ENCODE measurements at places on chromosomes 3 and 15. TPM values are rescaled to one million over a fixed set of nuclear protein-coding genes. Genes with fewer than 3 reads are reported as not detected.

DNA sequence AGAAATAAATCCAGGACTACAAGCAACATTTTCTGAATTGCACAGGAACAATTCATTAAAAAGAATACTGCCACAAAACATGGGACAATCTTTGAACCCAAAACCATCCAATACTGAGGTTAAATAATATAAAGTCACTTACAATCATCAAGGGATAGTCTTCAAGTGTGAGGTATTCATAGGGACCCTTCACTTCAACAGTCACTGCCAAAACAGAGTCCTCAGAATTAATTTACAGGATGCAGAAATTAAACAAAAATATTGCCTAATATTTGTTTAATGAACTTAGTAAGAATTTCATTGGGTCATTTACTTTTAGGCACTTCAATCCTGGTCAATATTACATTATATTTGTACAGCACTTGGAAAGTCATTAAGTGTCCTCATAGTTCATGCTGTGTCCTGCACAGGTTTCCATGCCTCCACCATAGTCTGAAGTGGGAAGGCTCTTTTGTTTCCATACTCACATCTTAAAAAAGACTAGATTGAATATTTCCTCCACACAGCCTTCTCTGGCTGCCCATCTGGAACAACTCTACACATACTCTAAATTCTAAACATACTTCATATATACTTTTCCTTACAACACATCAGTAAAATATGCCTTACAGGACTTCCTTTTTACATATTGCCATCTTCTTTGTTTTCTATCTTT lies 31.6 kb upstream of the VPS39 start:
- no peak overlapping the region for H3K27ac ChIP-seq
- peaks cover 57% of the 10 kb centered on the region for H3K36me3 ChIP-seq
- no peak for DNase-seq
- no peaks in the 10 kb centered on the region for H3K27me3 ChIP-seq
- H3K4me3 ChIP-seq = no peak overlapping the region

DNA sequence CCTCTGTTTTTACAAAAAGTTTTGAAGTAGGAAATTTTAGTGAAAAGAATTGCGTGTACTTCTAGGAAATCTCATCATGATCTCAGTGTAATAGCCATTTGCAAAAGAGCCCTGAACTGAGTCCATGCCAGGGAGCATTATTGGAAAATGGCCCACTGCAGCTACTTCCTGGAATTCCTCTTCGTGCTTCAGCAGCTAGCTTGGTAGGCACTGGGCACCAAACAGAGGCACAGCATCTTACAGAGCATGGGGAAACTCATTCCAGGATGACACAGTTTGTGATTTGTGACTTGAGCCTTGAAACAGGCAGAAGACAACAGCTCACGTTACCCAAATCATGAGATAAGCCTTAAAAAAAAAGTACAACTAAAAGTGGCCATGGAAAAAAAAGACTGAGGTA lies 179.1 kb downstream of the WDR72 start:
- H3K36me3 ChIP-seq = no peaks in the 10 kb centered on the region
- no peak overlapping the region for H3K4me3 ChIP-seq
- no peak for DNase-seq

DNA sequence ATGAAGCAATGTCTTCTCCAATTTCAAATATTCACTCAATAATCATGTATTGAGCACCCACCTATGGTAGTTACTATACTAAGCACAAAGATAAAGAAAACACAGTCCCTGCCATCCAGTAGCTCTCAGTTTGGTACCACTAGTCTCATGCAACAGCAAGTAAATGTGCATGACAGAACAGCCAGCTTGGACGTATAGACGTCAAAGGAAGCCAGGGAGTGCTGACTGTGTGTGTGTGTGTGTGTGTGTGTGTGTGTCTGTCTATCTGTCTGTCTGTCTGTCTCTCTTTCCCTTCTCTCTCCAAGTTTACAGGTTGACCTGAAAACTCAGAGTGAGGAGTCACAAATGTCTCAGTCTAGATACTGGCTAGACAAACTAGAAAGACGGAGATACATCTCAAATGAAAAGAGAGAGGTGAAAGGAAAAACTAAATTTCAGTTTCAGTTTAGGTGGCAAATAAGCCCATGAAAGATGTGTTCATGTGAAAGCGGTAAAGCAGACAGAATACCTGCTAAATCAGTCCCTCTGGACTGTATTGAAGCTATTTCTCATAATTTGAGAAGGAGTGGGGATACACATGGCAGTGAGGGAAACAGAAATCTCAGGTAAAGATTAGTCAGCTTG lies 141.1 kb upstream of the PTPRG start:
- H3K36me3 ChIP-seq = no peaks in the 10 kb centered on the region
- H3K27ac ChIP-seq = no peak overlapping the region
- no peaks in the 10 kb centered on the region for H3K27me3 ChIP-seq

DNA sequence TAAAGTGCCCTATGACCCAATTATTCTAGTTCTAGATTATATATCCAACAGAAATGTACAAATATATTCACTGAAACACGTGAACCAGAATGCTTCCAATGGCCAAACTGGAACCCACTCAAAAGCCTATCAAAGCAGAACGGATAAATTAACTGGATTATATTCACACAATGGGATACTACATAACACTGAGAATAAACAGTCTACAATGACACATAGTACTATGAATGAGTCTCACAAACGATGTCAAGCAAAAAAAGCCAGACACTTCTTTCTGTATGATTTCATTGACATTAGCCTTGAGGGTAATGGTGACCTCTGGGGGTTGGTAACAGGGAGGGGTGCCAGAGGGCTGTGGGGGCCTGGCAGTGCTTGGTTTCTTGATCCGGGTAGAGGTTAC lies 50.9 kb upstream of the HACD2 start:
- no peaks in the 10 kb centered on the region for H3K27me3 ChIP-seq
- H3K36me3 ChIP-seq = no peaks in the 10 kb centered on the region
- H3K4me1 ChIP-seq = peaks cover 9% of the 10 kb centered on the region
- no peak overlapping the region for H3K27ac ChIP-seq

DNA sequence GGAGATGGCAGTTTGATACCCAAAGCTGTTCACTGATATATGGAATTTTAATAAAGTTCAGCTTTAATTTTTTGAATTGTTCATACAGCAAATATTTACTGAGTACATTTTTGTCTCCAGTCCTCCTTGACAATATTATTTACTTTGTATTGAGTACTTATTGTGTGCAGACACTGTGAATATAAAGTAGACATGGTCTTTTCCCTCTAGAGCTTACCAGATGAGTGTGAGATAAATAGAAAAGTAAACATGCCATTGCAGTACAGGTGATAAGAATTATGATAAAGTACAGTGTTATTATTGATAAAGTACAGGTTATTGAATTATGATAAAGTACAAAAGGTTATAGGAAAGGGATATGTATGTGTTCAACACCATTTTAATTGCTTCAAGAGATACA lies 2.1 kb downstream of the UBA5 start:
- H3K4me3 ChIP-seq = peak overlapping the region; percentile 93
- H3K36me3 ChIP-seq = peaks cover 10% of the 10 kb centered on the region
- peaks cover 24% of the 10 kb centered on the region for H3K4me1 ChIP-seq
- H3K27me3 ChIP-seq = no peaks in the 10 kb centered on the region
- peak; percentile 26 for DNase-seq
- no peak overlapping the region for H3K27ac ChIP-seq

Gene TLNRD1
- total RNA-seq = 17.8 TPM

DNA sequence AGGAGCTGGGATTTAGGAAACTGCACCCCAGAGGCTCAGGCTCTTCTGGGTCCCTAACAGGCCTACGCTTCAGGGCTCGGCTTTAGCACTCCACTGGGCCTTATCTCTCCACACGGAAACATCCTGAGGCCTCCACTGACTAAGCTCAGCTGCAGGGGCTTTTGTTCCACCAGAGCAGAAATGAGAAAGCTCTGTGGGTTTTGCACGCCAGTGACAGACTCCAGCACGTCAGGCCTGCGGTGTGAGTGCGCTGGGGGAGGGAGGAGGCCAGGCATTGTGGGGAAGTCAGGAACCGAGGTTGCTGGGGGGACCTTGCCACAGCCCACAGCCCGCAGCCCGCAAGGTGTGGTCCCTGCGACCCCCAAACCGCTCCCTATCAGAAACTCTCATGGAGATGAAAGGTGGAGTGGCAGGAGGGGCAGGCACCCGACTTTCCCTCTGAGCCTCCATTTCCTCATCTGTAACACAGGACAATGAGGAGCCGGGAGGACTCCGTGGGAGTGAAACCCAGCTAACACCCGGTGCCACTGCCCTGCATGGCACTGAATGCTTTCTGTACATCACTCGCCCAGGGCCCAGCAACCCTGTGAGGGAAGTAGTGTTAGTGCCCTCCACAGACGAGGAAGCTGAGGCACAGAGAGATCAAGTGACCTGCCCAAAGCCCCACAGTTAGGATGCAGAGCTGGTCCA lies 106.5 kb downstream of the TPRA1 start:
- H3K27ac ChIP-seq = no peak overlapping the region
- no peaks in the 10 kb centered on the region for H3K27me3 ChIP-seq
- H3K36me3 ChIP-seq = no peaks in the 10 kb centered on the region
- no peak for DNase-seq

Gene SRP14
- 362 TPM for total RNA-seq

DNA sequence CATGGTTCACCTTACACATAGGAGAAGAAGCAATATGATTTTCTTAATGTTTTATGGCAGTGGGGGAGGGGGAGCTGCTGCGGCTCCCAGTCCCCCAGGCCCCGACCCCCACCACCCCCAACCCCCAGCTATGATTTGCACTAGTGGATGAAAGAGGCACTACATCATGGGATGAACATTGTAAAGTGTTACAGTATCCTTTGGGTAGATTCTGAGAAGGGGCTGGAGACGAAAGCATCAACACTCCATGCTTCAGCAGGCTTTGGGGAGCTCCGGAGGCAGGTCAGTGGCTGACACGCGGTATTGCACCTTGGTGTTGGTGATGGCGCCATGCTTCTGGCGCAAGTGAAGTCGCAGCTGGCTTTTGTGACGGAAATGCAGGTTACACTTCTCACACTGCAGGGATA lies 19.9 kb upstream of the RTP2 start:
- H3K27me3 ChIP-seq = no peaks in the 10 kb centered on the region
- no peak overlapping the region for H3K27ac ChIP-seq
- no peak for DNase-seq
- no peak overlapping the region for H3K4me3 ChIP-seq
- H3K4me1 ChIP-seq = no peaks in the 10 kb centered on the region
- peaks cover 29% of the 10 kb centered on the region for H3K36me3 ChIP-seq

Gene CD86
- total RNA-seq = not detected

Gene TUSC7
- not detected for total RNA-seq

Gene IQCF5
- total RNA-seq = not detected

DNA sequence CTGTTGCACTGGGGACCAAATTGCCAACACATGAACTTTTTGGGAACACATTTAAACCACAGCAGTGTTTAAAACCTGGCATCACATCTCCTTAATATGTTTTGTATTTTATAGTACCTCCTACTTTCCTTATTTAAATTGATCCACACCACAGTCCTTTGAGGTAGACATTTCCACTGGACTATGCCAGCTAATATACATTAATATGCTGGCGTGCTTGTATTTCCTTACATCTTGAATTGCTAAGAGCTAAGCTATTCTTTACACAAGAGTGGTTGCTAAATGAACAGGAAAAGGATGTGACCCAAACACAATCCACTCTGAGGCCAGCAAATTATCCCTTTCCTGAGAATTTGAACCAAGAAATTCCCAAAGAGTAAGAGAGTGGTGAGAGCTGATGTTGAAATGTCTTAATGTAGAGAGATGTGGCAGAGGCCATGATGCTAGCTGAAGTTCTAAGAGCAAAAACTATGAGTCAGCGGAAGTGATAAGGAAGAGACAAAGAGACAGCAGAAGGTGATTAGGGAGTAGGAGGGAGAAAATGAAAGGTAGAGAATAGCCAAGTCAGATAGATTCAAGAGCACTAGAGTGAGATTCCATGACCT lies 131.2 kb downstream of the CD47 start:
- no peaks in the 10 kb centered on the region for H3K36me3 ChIP-seq
- H3K4me1 ChIP-seq = peaks cover 10% of the 10 kb centered on the region
- H3K4me3 ChIP-seq = no peak overlapping the region
- H3K27me3 ChIP-seq = no peaks in the 10 kb centered on the region

GRCh38 chr15:44381236-44381635 lies 46.2 kb upstream of the CTDSPL2 start:
- DNase-seq = no peak
- no peak overlapping the region for H3K4me3 ChIP-seq
- H3K4me1 ChIP-seq = peaks cover 4% of the 10 kb centered on the region

- no peaks in the 10 kb centered on the region for H3K4me1 ChIP-seq
- no peaks in the 10 kb centered on the region for H3K36me3 ChIP-seq
- H3K27me3 ChIP-seq = peaks cover 71% of the 10 kb centered on the region
- DNase-seq = no peak
Observed at GRCh38 chr15:31004220-31004733, 12.8 kb upstream of the MTMR10 start.

- H3K4me1 ChIP-seq = no peaks in the 10 kb centered on the region
- no peaks in the 10 kb centered on the region for H3K36me3 ChIP-seq
- no peak overlapping the region for H3K4me3 ChIP-seq
Observed at GRCh38 chr15:82040862-82041261, 5.0 kb downstream of the MEX3B start.

Gene NRROS
- 0.29 TPM for total RNA-seq

- no peak overlapping the region for H3K4me3 ChIP-seq
- H3K27ac ChIP-seq = no peak overlapping the region
- H3K4me1 ChIP-seq = peaks cover 19% of the 10 kb centered on the region
Observed at GRCh38 chr3:153978006-153978405, 143.2 kb upstream of the ARHGEF26 start.

GRCh38 chr3:132254076-132254755 lies 63.0 kb upstream of the ACP3 start:
- H3K4me1 ChIP-seq = peaks cover 28% of the 10 kb centered on the region
- peak overlapping the region; percentile 90 for H3K27ac ChIP-seq
- no peaks in the 10 kb centered on the region for H3K27me3 ChIP-seq
- no peaks in the 10 kb centered on the region for H3K36me3 ChIP-seq

- H3K36me3 ChIP-seq = peaks cover 5% of the 10 kb centered on the region
- H3K27ac ChIP-seq = no peak overlapping the region
- no peaks in the 10 kb centered on the region for H3K27me3 ChIP-seq
- DNase-seq = no peak
- H3K4me1 ChIP-seq = peaks cover 37% of the 10 kb centered on the region
- H3K4me3 ChIP-seq = no peak overlapping the region
Observed at GRCh38 chr15:41966414-41966812, 5.9 kb downstream of the EHD4 start.

Gene MESD
- 21.2 TPM for total RNA-seq

DNA sequence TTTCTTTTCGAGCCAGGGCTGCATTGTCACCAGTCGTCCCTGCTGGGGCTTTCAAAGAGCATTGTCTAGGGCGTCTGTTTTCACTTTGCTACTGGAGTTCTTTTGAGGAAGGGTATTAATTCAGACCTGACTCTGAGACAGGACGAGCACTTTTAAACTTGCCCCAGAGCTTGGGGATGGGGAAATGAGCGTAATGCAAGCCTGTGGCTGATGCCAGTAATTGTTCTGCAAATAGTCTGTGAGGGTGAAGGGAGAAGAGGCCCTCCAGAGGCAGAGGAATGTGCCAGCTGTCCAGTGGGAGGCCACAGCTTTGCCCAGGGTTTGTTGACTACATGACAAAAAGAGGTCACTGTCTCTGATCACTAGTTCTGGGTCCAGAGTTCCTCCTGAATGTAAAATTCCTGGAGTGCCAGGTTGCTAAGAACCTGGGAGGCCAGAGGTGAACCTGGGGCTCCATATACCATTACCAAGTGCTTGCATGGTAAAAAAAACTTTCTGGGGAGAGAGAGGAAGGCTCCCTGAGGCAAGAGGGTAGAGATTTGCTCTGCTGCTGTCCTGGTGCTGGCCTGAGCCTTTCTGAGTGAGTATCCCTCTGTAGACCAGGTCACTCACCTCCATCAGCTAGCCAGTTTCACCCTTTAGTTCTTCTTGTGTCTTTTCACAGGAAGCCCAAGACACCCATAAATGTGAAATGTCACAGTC lies 14.8 kb downstream of the EEFSEC start:
- H3K27me3 ChIP-seq = no peaks in the 10 kb centered on the region
- H3K36me3 ChIP-seq = no peaks in the 10 kb centered on the region
- no peak overlapping the region for H3K27ac ChIP-seq
- no peaks in the 10 kb centered on the region for H3K4me1 ChIP-seq
- H3K4me3 ChIP-seq = no peak overlapping the region

Data from PC-3 (cell line).